ENCODE measurements at places on chromosomes 7 and 10.

- DNase-seq: no peak
Measured at GRCh38 chr7:13359656-13360055, 629.8 kb downstream of the ETV1 start.

GRCh38 chr10:125567529-125567928 lies 115.4 kb downstream of the TEX36 start:
- DNase-seq: no peak

DNA sequence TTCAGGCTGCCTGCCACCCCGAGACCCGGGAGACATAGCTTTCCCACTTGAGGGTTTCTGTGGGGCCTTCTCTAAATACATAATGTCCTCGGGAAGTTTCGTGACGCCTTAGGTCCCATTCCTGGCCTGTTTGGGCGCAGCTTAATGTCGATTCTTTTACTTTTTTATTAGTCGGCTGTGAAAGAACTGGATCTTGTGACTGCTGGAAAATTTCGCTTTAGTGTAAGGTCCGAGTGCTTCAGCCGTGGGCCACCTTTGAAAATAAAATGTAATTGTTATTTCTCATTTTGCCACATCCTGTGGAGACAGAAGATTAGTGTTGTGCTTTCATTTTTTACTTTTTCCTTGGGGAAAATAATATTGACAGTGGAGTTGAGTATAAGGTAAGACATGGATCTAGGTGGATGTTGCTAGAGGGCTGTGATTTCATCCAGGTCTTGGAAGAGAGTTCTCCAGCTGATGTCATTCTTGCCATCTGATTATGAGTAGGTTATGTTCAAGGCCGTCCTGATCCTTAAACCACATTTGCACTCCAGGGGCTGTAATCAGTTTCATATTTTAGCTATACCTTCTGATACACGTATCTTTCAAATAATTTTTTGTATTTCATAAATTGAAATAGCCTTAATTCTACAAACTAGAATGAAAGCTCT lies 830 bp downstream of the RAB18 start:
- no peak for DNase-seq

DNA sequence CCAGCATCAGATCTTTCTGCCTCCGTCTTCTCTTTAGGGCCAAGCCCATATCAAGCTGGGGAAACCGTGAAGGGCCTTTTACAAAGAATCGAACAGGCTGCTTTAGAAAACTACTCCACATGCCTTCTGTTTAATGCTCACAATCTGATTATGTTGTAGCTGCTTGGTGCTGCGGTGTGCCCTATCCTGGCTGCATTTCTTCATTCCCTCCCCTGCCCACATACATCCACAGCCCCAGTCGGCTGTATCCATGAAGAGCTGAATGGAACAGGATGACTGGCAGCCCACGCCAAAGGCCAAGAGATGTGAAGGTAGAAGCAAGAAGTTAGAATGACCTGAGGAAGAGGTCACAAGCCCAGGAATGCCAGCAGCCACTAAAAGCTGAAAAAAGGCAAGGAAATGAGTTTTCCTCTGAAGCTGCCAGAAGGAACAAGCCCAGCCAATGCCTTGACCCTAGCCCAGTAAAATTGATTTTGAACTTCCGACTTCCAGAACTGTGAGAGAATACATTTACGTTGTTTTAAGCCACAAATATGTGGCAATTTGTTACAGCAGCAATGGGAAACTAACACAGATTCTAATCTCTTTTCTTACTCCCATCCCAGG lies 22.2 kb downstream of the TAS2R41 start:
- no peak for DNase-seq

GRCh38 chr7:108402865-108403264 lies 53.4 kb downstream of the NRCAM start:
- DNase-seq: no peak

- DNase-seq: no peak
Measured at GRCh38 chr10:69351589-69351988, 65.1 kb downstream of the TACR2 start.

- no peak for DNase-seq
Measured at GRCh38 chr7:24233386-24233785, 50.6 kb upstream of the NPY start.

DNA sequence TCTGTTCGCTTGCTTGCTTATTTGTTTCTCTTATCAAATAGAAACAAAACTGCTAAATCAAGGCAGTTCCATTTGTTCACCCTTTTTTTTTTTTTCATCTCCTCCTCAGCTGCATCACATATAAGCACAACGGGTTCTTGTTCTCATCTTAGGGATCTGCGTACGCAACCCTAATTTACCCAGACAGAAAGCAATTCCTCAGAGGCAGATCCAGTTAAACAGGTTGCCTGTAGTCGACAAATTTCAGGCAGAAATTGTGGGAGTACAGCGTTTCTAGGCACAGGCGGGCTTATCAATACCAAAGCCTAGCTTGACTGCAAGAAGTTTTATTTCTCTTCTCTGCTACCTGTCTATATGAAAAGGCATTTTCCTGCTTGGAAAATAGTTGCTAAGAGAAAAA lies 565.4 kb downstream of the NXPH1 start:
- no peak for DNase-seq

DNA sequence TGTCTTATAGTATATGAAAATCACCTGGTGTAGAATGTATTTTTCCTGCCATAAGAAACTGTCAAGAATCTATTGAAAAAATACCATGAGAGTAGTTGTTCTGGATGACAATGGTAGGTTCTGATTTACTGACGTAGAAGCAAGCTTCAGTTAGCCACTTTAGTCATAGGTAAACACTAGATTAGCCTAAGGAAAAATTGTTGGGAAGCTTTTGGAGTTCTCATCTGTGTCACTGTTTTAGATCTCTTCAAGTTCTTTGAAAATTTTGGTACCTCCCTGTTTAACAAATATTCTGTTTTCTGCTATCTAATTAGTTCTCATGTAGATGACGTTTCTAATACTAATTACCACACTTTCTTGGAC lies 131.8 kb downstream of the ADK start:
- DNase-seq: no peak

DNA sequence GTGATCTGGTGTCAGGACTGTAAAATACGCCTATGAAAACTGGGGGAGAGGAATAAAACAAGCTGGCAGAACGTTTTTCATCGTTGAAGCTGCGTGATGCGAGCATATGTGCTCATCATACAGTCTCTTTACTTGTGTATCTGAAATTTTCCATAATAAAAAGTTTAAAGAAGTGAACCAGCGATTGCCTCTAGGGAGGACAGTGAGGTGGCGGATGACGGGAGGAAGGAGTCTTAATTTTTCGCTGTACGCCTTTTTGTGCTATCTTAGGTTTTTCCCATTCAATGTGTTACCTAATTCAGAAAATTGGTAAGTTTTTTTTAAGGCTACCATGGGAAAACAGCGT lies 891 bp upstream of the WAPL start:
- DNase-seq: no peak

GRCh38 chr7:130989101-130989795 lies 255.2 kb upstream of the KLF14 start:
- DNase-seq: no peak

GRCh38 chr10:78462176-78462575 lies 428.5 kb downstream of the RPS24 start:
- DNase-seq: no peak

- no peak for DNase-seq
Measured at GRCh38 chr7:43868181-43868580, 1.1 kb downstream of the MRPS24 start.

- peak; percentile 81 for DNase-seq
Measured at GRCh38 chr10:30553626-30554439, 75.7 kb downstream of the LYZL2 start.

DNA sequence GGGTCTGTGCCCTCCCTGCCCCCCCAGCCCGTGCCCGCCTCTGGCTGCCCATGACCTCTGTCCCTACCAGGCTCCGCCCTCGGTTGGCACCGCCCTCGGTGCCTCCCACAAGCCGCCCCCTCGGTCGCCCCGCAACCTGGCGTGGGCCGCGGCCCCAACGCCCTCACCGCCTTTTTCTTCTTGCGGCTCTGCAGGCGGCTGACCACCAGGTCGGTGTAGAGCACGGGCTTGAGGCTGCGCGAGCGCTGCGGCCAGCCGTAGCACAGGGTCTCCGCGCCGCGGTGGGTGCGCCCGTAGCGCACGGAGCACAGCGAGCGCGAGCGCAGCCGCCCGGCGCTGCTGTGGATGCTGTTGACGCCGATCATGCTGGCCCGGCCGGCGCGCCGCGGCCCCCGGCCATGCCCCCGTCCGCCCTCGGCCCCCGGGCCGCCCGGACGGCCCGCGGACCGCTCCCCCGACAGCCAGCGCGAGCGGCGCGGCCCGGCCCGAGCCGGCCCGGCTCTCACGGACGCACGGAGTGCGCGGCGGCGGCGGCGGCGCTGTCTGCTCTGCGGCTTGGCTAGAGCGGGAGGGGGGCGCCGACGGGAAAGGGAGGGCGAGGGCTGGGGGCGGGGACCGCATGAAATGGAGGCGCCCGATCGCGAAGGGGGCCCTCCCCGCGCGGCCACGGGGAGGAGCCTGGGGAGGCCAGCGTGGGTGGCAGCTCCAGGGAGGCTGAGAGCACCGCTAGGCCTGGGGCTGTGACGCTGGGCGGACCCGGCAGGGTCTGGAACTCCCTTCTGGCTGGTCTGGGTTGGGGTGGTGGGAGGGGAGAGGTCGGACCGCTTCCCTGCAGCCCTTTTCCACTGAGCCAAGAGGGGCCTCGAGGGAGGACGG lies 9.6 kb downstream of the PSD start:
- no peak for DNase-seq

GRCh38 chr10:31456468-31456867 lies 137.5 kb downstream of the ZEB1 start:
- DNase-seq: no peak

- DNase-seq: no peak
Measured at GRCh38 chr7:153942036-153942435, 110.2 kb upstream of the DPP6 start.

DNA sequence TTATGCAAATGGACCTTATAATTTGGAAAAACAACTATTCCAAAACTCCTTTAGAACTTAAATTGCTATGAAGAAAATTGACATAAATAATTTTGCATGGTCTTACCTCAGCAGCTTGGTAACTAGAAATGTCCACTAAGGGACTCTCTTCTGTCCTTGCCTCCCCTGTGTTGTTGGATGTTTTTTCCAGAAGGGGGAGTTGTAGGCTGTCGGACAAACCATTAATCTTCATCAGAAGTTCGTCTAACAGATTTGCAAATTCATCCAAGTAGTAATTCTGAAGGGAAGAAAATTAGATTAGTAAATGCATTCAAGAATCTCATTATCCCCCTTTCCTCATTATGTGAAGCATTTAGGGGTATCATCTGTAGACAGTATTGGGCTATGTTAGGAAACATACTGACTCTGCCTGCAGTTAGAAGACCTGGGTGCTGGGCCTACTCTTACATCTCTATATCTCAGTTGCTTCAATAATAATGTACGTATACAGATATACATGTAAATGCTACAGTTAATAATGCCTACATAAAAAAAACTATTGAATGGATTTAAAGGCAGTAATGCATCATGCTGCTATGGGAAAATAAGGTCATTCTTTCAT lies 155.6 kb downstream of the PKD1L1 start:
- no peak for DNase-seq

GRCh38 chr10:52226197-52226847 lies 87.8 kb upstream of the DKK1 start:
- no peak for DNase-seq

- DNase-seq: peak; percentile 87
Measured at GRCh38 chr10:13816195-13816925, 229.6 kb downstream of the PRPF18 start.

GRCh38 chr7:156257904-156258303 lies 382.7 kb upstream of the RNF32 start:
- DNase-seq: no peak

DNA sequence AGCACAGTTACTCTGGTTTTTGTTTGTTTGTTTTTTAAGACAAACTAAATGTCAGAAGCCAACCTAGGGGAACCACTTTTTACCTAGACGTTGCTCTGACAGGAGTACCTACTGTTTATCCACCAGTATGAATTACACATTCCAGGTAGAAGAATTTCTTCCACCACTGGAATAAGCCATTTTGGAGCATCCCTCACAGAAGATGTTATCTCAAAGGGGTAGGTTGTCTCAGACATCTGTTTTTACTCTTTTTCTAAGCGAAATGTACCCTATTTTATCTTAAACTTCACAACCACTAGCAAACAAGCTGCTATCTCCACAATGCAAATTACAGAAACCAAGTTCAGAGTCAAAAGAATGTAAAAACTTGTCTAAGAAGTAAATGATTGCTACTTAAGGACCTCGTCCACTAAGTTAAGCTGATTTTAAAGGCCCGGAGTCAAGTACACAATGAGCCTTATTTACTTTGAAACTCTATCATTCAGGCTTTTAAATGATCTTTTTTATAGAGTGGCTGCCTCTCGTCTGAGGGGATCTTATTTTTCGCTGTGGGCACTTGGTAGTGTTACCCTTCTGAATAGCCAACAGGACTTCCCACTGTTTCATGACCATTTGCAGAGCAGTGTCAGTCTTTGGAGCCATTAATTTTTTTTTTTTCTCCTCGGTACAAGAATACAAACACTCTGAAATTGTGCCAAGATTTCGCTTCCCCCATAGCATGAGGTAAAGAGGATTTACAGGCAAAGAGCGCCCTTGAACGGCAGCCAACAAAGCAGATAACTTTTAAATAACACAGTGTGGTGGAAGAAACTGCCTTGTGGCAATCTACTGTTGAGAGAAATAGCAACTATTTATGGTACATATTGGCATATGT lies 15.7 kb upstream of the ARMC3 start:
- DNase-seq: no peak

DNA sequence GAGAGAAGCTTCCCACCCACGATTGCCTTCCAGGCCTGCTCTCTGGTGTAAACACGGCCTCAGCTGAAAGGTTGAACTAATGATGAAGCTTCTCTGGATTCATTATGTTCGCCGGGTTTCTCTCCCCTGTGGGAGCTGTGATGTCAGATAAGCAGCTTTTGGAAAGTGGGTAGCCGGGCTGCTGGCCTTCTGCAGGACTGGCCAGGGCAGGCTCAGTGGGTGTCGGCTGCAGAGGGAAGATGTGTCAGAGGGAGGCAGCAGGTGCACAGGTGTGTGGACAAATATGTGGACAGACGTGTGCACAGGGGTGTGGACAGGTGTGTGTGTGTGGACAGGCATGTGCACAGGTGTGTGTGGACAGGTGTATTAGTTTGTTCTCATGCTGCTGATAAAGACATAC lies 28.5 kb upstream of the PSMG3 start:
- no peak for DNase-seq

GRCh38 chr7:67619175-67619574 lies 622.5 kb downstream of the TYW1 start:
- DNase-seq: peak; percentile 35

- no peak for DNase-seq
Measured at GRCh38 chr7:3029138-3029537, 14.5 kb downstream of the CARD11 start.

GRCh38 chr7:116509982-116510579 lies 10.5 kb downstream of the CAV2 start:
- DNase-seq: no peak

DNA sequence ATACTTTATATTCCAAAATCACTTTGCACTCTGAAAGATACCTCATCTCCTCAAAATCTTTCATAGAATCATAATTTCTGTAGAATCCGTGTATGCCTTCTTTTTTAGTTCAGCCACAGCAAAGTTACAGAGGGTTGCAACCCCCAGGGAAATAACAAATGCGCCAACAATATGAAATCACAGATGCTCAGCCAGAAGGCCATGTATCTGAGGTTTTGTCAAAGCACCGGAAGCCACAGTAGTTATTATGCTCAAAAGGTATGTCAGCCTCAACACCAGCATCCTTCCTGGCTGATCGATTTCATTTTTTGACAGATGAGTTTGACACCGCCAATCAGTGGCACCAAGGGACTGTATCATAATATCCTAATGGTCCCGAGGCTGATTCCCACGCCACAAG lies 204.1 kb downstream of the KCNMA1 start:
- no peak for DNase-seq

All from left ventricle myocardium superior (tissue), 1 donor.